ENCODE measurements at places on chromosomes 11 and 22.

- no peak for DNase-seq
Observed at GRCh38 chr22:20581503-20582170, 74.2 kb downstream of the MED15 start.

DNA sequence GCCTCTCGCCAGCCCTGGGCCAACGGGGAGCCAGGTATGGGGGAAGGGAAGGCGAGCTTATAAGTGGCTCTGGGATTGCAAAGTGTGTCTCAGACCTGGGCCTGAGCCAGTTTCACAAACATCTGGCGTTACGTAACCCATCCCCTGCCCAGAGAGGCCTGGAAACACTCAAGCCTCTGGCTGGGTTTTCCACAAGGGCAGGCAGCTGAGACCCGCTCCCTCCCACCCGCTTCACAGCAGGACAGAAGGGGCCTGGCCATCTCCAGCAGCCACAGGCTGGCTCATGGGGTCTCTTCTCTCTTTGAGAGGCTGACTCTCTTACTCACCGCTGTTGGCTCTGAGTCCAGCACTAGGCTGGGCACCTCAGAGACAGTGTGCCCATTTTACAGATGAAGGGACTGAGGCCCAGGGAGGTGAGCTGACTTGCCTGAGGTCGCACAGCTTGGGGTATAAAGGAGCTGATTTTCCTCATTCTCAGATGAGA is 44.5 kb downstream of the TRIOBP start:
- DNase-seq = no peak

GRCh38 chr11:3135481-3136440 is 29.3 kb downstream of the OSBPL5 start:
- no peak for DNase-seq

GRCh38 chr22:39129081-39129480 is 23.4 kb downstream of the CBX7 start:
- DNase-seq = no peak

GRCh38 chr11:62443390-62444235 is 24.8 kb downstream of the SCGB1A1 start:
- no peak for DNase-seq

GRCh38 chr22:36930041-36930935 is 16.9 kb downstream of the CSF2RB start:
- DNase-seq = no peak

DNA sequence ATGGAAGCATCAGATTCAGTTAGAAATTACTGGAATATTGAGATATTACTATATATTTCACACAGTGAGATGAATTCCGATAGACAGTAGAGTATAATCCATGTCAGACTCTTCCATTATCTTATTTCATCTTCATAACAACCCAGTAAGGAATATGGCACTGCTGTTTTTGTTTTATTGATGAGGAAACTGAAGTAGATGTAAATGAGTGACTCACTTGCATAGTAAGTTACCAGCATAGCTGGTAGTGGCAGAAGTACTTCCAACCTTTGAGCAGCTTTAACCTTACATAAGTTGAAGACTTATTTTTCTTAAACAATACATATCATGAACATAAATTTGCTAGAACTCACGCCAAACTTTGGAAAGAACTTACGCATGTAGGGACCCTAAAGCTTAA is 54.9 kb upstream of the SLC22A25 start:
- no peak for DNase-seq

DNA sequence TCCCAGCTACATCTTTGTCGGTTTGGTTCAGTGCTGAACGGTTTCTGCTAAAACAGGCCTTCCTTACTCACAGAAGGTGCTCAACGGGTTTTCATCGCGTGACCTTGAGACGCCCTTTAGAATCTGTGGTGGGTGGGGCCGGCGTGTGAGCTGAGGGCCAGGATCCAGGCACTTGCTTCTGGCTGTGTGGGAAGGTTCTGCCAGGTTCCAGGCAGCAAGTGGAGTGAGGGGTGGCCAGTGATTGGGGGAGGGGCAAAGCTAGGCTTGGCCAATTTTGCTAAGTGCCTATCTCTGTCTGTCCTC is 35.2 kb downstream of the KCNJ4 start:
- no peak for DNase-seq

- DNase-seq = no peak
Observed at GRCh38 chr22:30871391-30872284, 96.9 kb downstream of the MORC2 start.

- no peak for DNase-seq
Observed at GRCh38 chr11:77776455-77776854, 44.1 kb downstream of the RSF1 start.

GRCh38 chr11:62025487-62026105 is 58.2 kb upstream of the FTH1 start:
- DNase-seq = no peak

- DNase-seq = no peak
Observed at GRCh38 chr11:134584001-134584561, 172.0 kb upstream of the B3GAT1 start.

DNA sequence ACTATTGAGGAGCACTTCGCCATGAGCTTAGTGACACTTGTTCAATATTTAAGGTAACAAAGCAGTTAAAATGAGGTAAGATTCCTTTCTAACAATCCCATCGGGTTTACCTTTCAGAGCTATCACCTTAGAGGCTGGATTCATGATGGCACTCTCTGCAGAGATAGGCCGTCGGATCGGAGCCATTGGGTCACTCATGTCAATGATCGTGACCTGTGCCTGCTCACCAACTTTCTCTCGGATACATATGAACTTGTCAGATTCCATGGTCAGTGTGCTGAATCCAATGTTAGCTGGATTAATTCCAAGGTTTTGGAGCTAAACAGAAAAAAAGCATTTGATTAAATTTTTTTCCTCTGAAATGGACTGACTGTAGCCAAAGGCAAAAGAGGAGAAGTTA is 16.0 kb downstream of the CLTCL1 start:
- DNase-seq = no peak

- no peak for DNase-seq
Observed at GRCh38 chr22:35628732-35629131, 11.6 kb upstream of the MB start.

DNA sequence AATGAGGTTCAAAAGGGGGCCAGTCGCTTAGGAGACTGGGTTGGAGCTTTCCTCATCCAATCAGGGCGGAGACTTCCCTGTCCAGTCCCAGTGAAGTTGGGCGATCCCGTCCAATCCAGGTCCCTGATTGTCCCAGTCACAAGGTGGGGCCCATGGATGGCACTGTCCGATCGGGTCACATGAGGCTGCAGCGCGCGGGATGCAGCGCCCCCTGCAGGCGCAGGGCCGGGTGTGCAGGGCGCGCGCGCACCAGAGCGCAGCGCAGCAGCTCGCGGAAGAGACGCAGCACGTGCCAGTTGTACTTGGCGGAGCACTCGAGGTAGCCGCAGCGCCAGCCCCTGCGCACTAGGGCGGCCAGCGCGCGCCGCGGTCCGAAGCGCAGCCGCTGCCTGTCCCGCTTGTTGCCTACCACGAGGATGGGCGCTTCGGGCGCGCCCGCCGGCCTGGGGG is 2.3 kb downstream of the RASL10A start:
- DNase-seq = peak; percentile 87

DNA sequence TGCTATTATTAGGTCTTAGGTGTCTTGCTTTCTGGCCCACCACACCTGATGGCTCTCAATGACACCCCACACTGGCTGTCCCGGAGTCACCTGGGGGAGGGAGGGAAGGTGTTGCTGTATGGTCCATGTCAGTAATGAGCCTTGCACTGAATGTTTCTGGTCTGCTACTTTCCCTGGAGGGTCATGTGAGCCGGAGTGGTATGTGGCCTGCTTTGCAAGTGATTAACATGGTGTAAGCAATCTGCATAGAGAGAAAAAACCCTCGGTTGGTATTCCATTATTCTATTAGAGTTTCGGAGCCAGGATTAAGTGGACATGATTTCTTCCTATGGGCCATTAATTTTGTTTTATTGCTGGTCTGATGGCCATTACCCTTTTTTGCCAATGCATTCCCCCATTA is 63.9 kb downstream of the PKNOX2 start:
- no peak for DNase-seq

GRCh38 chr11:73152861-73153483 is 10.9 kb upstream of the FCHSD2 start:
- DNase-seq = peak; percentile 47

- no peak for DNase-seq
Observed at GRCh38 chr22:17862646-17863181, 88.4 kb upstream of the BID start.

DNA sequence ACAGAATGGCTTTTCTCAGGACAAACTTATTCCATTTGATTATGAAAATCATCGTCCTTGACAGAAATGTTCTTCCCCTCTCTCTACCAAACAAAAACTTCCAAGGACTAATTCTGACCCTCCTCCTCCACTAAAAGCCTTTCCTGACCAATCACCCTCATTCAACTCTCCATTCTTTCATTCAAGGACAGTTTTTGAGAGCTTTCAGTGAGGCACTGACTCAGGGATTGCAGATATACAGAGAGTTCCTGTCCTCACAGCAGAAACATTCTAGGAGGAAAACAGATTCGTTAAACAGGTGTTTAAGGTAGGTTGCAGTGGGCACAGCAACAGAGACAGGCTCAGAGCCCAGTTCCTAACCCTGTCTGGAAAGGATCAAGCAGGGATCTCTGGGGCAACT is 41.5 kb downstream of the OR4D9 start:
- DNase-seq = no peak

DNA sequence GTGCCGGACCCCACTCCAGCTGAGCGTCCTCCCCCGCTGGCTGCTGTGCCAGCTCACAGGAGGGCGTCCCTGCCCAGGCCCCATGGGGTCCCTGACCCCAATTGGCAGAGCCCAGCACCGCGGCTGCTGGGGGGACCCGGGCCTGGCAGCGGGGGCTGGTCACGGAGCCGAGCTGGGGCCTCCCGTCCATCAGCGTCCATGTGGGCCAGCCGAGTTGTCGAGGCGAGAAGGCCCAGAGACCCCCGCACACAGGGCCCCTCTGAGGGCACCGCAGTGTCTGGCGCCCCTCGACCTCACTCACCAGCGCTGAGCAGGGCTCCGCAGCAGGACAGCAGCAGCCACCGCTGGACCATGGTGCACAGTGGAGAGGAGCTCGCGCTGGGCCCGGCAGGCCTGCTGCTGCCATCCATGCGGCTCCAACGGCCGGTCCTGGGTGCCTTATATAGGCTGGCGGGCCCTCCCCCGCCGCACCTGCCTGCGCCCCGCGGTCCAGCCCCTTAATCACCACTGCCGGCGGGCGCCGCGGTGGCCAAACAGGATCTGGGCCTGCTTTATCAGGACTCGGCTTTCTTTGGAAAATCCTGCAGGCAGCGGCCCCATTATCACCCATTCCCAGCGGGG is at the start of gene MUC6:
MUC6 (minus strand) TSS at position 416 of the 621 bp plus-strand sequence; CDS start at position 353, 63 bp downstream.
- no peak for DNase-seq

GRCh38 chr11:832529-833113 is at the start of gene CD151:
Gene CD151, plus strand, starts transcription at chr11:832952. Its CDS starts 3,118 bp downstream, at chr11:836070.
- no peak for DNase-seq

- no peak for DNase-seq
Observed at GRCh38 chr11:112477581-112478317, 217.1 kb upstream of the PLET1 start.

DNA sequence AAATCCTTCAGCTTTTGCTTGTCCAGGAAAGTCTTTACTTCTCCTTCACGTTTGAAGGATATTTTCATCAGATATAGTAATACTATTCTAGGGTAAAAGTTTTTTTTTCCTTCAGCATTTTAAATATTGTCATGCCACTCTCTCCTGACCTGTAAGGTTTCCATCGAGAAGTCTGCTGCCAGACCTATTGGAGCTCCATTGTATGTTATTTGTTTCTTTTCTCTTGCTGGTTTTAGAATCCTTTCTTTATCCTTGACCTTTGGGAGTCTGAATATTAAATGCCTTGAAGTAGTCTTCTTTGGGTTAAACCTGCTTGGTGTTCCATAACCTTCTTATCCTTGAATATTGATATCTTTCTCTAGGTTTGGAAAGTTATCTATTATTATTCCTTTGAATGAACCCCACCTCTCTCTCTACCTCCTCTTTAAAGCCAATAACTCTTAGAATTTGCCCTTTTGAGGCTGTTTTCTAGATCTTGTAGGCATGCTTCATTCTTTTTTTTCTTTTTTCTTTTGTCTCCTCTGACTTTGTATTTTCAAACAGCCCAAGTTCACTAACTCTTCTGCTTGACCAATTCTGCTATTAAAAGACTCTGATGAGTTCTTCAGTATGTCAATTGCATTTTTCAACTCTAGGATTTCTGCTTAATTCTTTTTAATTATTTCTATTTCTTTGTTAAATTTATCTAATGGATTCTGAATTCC is 12.0 kb upstream of the WEE1 start:
- no peak for DNase-seq

DNA sequence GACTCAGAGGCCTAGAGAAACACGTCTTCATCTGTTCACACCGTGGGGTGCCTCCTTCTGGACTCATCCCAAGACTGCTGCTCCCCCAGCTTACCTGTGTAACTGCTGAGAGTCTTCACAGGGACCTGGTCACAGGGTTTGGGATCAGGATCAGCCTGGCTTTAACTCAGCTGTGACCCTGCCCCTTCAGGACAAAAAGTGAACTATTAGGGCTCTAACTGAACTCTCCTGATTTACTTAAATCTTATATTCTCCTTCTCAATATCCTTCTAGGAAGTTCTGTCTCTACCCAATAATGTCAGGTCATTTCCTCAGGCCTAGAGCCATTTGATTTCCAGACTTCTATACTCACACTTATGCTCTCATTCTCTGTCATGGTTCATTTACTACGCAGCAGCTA is 108.4 kb downstream of the ZNF280B start:
- DNase-seq = no peak

GRCh38 chr11:61855939-61856680 is 28.0 kb downstream of the FADS2 start:
- no peak for DNase-seq

- peak; percentile 84 for DNase-seq
Observed at GRCh38 chr11:14340721-14341120, 18.3 kb downstream of the RRAS2 start.

- no peak for DNase-seq
Observed at GRCh38 chr11:44926036-44926435, 24.6 kb downstream of the TP53I11 start.

DNA sequence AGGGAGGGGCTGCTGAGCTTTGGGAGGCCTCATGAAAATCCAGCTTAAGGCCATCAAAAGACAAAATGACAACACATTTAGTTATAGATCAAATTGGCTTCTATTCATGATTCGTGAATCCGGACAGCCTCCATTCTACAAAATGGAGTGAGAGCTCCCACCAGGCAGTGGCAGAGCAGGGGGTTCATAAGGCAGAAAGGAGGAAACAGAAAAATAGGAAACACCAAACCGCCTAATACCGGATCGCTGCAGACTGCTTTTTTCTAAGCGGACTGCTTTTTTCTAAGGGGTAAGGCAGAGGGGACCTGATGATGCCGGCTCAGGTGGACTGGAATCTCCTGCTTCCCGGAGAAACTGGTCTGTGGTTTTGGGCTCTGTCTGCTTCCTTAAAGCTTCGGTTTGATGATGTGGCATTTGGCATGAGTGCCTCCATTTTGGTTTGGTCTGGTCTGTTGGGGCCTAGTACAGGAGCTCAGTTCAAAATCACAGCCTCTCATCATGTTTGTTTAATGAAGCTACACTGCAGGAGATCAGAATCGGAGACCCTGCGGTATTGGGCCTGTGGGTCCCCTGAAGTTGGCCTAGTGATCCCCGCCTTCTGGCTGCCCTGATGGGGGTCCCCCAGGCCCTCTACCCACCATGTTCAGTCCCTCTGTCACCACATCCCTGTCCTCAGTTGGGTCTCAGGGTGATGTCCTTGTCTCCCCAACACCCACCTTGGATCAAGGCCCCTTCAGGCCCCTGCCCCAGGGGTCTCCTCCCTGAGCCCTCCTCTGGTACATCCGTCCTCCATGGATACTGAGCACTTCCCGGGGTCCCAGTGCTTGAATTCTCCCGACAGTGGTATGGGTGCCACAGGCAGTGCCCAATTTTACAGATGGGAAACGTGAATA is 1.2 kb downstream of the ALDH3B1 start:
- no peak for DNase-seq

All from iPS DF 19.7 (cell line).